ENCODE measurements at places on chromosomes 11 and 22. TPM values are rescaled to one million over a fixed set of nuclear protein-coding genes. Genes with fewer than 3 reads are reported as not detected.
A peak's percentile ranks its signal among the peaks of the same experiment; 100 is the strongest.

Gene GRIA4
- total RNA-seq: not detected

Gene LAYN
- total RNA-seq: 1.4 TPM

Gene MMP3
- total RNA-seq: not detected

Gene GP1BB
- total RNA-seq: not detected

Gene PARVG
- total RNA-seq: 34.9 TPM

Gene LRRC75B
- total RNA-seq: 2.3 TPM

Gene IGSF22
- total RNA-seq: not detected

Gene CPSF7
- total RNA-seq: 114 TPM

Gene LRRC74B
- not detected for total RNA-seq

Gene RAG2
- total RNA-seq: not detected

DNA sequence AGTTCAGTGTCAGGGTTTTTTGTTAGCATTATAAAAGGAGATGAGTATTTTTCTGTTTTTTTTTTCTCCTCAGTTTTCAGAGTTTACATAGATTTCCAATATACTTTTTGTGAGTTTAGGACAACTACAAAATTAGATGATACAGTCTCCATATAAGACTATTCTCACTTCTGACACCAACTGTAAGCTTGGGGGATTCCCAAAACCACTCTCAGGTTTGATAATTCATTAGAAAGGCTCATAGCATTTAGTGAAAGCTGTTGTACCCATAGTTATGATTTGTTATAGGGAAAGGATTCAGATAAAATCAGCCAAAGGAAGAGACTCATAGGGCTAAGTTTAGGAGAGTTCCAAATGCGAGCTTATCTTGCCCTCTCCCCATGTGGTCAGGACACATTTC is 24.1 kb downstream of the CUL5 start:
- ATAC-seq: peak; percentile 53

DNA sequence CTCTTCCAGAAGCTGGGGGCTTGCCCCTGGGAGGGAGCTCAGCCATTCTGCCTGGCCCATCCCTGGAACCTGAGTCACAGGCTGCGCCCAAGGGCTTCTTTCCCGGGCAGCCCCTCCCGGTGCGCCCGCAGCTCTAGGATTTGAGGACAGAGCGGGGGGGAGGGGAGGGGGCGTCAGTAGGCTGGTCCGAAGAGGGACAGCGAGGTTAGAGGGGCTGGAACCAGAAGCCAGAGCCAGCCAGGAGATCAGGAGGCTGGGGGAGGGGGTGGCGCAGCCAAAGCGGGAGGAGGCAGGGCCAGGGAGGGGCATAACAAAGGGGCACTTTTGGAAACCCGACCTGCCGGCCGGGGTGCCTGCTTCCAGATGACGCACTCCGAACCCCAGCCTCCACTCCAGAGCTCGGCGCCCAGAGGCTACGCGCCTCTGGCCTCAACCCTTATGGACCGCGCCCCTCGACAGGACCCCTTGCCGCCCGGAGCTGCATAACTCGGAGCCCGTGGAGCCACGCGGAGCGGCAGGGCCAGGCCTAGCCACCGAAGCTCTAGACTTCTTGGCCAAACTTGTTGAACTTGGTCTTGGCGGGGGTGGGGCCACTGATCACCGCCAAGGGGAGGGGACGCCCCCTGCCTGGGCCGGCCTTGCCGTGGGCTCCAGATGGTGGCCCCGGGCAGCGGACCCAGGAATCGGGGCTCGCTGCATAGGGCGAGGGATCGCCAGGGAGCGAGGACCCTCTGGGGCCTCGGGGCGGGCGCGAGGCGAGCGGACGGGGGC is 744 bp downstream of the PACSIN3 start:
- ATAC-seq: peak; percentile 21

- no peak for ATAC-seq
Measured at GRCh38 chr11:116093481-116094270, 589.5 kb upstream of the CADM1 start.

DNA sequence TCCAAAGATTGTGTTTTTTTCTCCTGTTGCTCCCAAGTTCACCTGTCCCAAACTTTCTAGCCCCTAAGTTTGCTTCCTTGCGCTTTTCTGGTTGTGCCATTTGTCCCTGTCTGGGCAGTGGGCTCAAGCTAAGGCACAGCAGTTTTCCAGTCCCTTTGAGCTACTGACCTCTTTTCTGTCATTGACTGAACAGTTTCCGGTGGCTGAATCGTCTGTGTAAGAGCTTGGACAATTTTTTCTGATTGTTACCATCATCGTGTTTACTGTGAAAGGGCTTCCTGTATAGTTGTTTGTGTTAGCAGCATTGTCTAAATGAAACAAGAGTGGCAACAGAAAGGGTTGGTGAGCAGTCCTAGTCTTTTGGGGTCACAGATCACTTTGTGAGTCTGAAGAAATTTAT is 49.8 kb downstream of the BMAL1 start:
- no peak for ATAC-seq

DNA sequence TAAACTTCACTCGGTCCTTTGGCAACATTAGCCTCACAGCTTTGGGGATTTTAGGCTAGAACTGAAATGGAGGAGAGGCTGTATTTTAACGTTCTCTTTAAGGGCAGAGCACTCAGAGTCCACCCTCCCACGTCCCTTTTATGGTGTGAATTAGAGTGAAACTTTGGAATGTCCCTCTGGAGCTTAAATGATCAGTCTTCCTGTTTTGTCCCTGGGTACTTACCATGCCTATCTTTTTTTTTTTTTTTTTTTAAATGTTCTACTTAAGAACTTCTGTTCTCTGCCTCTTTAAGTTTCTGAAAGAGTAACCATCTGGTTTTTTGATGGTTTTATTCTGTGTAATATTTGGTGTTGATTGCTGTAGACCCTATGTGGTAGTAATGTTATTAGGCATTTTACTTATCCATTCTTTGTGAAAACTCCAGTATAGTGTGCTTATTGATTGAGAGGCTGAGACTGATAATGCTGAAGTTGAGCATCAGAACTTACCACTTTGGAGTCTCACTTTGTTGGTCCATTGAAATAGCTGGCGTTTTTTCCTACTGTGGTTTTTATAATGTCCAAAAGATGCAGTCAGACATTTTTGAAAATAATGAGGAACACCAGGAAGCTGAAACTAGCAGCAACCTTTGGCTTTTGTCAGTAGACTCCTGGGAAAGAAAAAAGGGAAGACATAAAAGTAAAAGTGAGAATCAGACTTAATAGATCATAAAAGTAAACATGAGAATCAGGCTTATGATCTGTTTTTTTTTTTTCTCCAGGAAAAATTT is 11.6 kb downstream of the UVRAG start:
- ATAC-seq: no peak

DNA sequence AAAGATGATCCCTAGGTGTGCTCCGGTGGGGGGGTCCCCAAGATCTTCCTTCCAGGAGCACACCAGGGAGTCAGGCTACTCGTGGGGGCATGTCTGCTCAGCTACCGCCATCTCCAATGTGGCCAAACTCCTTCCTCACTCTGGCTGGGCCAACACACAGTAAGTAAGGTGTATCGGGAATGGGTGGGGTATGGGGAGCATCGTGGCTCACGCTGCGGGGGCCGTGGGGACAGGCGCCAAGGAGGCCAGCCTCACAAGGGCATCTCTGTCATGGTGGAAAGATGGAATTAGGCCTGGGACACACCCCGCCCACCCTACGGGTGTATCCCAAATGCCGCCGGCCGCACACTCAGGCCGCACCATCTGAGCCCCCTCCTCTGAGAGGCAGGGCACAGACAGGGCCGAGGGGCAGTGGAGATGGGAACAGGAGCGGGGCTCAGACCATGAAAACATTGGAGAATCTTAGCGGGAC is 8.3 kb downstream of the IGF2 start:
- ATAC-seq: no peak

GRCh38 chr11:131253656-131254151 is 116.7 kb upstream of the NTM start:
- ATAC-seq: no peak

GRCh38 chr11:73186294-73186850 is 31.7 kb upstream of the P2RY2 start:
- no peak for ATAC-seq

DNA sequence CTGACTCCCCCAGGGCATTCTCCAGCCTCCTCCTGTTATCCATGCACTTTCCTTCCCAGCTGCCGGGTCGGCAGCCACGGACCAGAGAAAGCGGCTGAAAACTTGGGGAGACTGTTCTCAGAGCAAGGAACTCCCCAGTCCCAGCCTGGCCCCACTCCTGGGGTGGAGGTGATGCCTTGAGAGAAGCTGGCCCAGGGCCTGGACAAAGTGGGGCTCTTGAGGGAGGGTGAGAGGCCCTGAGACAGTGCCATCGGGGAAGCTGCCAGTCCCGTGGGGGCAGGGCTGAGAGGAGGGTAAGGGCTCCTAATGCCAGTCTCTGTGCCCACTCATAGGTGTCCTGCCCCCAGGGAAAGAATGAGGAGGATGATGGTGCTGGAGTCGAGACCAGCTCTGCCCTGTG is 53.8 kb downstream of the FLRT1 start:
- ATAC-seq: no peak

GRCh38 chr22:48740086-48740730 is 1087.5 kb downstream of the BRD1 start:
- no peak for ATAC-seq

- no peak for ATAC-seq
Measured at GRCh38 chr11:46271875-46272815, 5.3 kb upstream of the CREB3L1 start.

DNA sequence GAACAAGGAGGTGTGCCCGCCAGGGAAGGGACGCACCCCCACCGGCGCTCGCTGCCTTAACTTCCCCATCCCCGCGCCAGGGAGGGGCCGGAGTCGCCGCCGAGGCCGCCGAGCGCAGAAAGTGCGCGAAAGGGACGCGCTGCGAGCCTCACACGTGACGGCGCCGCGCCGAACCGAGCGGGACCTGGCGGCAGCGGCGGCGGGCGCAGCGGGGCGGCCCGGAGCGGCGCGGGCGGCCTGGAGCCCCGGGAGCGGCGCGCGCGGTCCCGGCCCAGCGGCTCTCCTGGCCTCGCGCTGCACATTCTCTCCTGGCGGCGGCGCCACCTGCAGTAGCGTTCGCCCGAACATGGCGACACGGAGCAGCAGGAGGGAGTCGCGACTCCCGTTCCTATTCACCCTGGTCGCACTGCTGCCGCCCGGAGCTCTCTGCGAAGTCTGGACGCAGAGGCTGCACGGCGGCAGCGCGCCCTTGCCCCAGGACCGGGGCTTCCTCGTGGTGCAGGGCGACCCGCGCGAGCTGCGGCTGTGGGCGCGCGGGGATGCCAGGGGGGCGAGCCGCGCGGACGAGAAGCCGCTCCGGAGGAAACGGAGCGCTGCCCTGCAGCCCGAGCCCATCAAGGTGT is at the start of gene SORL1:
Gene SORL1, plus strand, starts transcription at position 329 of the 623 bp plus-strand sequence. Its CDS starts 18 bp downstream, at position 347.
- ATAC-seq: peak; percentile 61

GRCh38 chr11:818396-819128 is at the start of gene PNPLA2:
Gene PNPLA2 (plus strand): TSS chr11:818914. CDS start chr11:819719, 805 bp downstream.
- no peak for ATAC-seq

- ATAC-seq: no peak
Measured at GRCh38 chr22:49600468-49600867, 227.2 kb downstream of the BRD1 start.

DNA sequence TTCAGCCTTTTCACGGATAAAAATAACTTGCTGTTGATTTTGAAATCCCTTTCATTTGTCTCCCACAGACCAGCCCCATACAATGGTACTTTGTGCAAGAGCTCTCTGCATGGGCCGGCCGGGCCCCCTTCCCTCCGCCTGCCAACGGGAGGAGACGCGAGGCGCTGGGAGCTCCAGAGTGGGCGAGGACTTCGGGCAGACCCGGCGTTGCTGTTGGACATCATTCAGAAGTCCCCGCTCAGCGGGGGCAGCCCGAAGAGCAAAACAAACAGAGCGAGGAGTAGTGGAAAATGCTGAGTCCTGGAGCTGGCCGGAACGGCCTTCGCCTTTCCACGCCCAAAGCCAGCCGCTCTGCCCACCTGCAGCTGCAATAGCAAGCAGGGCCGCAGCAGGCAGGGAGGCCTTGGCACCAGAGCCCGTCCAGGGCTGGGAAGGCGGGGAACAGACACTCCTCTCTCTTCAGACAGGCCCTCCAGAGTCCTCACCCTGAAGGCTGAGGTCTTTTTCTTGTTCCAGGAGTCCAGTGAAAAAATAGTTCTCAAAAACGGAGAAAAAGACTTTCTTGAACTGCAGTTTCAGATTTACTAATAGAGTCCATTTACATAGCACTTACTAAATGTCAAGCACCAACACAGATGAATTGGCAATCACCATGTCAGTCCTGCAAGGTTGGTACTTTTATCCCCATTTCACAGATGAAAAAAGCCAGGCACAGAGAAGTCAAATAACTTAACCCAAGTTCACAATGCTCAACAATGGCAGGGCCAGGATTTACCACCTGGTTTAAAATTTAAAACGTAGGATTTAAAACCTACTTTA is 135.5 kb downstream of the ETS1 start:
- ATAC-seq: peak; percentile 18

DNA sequence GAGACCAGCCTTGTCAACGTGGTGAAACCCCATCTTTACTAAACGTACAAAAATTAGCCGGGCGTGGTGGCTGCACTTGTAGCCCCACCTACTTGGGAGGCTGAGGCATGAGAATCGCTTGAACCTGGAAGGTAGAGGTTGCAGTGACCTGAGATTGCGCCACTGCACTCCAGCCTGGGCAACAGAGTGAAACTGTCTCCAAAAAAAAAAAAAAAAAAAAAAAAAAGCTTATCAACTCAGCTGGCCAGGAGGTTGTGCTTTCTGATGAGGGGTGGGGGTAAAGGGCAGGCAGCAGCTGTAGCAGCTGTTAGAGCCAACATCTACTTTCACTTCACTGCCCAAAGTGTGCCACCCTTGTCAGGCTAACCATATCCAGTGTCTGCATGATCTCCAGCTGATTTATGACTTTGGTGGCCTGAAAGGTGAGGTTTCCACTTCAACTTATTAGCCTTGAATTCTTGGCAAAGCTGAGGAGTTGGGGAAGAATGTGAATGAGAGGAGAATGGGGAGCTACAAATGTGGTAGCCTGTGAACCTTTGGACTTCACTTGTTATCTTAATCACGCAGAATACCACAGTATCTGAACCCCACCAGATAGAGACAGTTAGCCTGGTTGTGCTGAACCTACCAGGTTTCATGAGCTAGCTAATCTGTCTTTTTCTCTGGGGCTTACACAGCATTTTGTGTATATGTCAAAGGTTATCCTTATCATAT is 19.6 kb downstream of the RNF121 start:
- no peak for ATAC-seq

GRCh38 chr11:123536690-123537437 is 106.8 kb downstream of the GRAMD1B start:
- ATAC-seq: no peak

GRCh38 chr11:12846786-12847615 is 162.1 kb upstream of the RASSF10 start:
- no peak for ATAC-seq
